NCI-H510A (cell line): ENCODE measurements at places on chromosomes 16 and 17.

GRCh38 chr16:58128711-58129096, 477 bp downstream of the CFAP20 start:
- peak; percentile 32 for DNase-seq

GRCh38 chr16:74565378-74565777, 41.5 kb downstream of the GLG1 start:
- no peak for DNase-seq

DNA sequence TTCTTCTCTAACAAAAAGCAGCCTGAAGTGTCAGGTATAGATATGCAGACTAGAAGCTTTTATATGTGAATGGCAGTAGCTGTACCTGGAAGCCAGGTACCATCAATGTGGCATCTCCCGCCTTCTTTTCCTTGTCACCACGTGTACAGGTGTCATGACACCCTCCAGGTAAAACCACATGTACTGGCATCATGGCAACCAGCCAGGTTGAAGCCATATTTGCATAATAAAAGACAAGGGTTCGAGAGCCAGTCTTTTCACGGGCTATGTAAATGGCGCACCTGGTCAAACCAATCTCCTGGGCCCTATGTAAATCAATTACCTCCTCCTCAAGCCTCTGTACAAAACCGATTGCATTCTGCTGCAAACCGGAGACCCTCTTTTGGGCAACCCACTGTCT, 541.3 kb downstream of the CDH11 start:
- no peak for DNase-seq

DNA sequence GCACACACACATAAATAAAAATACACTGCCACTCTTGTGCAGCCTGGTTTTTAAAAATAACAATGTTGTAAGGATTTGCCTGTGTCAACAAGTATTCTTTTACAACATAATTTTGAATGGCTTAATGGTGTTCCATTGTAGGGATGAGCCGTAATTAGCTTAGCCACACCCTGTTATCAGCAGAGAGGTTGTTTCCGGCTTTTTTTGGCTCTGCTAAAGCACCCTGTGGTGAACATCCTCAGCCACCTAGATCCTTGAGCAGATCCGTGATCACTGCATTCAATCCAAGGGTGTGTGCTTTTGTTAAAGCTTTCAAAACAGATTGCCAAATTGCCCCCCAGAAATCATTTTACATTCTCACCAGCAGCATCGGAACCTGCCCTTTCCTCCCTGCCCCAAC, 7.0 kb downstream of the KATNB1 start:
- no peak for DNase-seq

DNA sequence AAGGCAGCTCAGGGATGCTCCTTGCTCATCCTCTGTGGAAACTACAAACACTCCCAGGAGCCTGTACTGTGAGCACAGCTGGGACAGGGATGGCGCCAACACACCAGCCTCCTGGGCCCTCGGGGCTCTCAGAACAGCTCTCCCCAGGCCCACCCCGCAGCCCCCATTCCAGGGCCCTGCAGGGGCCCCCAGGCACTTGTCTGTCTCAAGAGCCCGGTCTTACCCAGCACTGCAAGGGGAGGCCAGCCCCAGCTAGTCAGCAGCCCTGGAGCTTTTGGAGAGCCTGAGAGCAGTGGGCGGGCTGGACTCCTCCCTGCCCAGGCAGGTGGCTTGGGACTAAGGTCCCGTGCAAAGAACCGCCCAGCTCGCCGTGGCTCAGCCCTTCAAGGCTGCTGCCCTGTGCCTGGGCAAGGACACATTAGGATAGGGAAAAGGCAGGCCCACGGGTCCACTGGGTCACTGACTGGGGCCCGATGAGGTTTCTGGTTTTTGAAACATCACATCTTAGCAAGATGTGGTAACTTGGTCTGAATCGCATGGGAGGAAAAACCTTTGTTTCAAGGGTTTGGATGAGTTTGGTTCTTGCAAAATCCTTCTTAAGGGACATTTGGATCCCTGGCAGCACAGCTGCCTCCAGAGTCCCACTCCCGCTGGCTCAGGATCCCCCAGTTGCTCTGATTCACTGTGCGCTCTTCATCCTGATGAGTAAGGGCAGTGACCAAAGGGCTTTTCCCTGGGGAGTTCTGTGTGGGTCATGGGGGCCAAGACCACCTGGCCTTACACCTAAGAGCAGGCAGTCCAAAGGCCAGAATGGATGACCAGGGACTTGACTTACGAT, 2.8 kb downstream of the DNASE1L2 start:
- no peak for DNase-seq

DNA sequence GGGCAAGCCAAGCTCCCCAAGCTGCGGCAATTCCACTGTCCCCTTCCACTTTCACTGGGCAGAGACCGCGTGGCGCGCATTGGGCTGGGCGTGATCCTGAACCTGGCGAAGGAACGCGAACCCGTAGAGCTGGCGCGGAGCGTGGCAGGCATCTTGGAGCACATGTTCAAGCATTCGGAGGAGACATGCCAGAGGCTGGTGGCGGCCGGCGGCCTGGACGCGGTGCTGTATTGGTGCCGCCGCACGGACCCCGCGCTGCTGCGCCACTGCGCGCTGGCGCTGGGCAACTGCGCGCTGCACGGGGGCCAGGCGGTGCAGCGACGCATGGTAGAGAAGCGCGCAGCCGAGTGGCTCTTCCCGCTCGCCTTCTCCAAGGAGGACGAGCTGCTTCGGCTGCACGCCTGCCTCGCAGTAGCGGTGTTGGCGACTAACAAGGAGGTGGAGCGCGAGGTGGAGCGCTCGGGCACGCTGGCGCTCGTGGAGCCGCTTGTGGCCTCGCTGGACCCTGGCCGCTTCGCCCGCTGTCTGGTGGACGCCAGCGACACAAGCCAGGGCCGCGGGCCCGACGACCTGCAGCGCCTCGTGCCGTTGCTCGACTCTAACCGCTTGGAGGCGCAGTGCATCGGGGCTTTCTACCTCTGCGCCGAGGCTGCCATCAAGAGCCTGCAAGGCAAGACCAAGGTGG, 9.8 kb downstream of the SARM1 start:
- DNase-seq = no peak

DNA sequence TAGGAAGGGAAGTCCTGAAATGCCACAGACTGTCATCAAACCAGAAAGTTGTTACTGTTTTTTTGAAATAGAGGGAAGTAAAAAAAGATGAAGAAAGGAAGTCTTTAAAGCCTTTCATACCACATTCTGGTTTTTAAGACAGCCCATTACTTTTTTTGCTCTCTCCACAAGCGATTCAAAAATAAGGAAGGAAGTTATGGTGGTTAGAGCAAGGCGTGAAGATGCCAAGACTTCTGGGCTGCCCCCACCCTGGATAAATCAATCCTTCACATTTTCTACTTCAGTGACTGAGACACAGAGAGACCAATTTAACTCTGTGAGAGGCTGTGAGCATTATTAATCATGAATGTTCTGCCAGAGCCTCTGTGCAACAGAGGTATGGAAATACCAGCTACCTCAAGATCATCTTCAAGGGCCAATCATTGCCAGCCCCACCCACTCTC, 82.3 kb upstream of the BCAR1 start:
- DNase-seq = no peak

GRCh38 chr16:27169511-27170071, 33.7 kb upstream of the KDM8 start:
- peak; percentile 71 for DNase-seq

DNA sequence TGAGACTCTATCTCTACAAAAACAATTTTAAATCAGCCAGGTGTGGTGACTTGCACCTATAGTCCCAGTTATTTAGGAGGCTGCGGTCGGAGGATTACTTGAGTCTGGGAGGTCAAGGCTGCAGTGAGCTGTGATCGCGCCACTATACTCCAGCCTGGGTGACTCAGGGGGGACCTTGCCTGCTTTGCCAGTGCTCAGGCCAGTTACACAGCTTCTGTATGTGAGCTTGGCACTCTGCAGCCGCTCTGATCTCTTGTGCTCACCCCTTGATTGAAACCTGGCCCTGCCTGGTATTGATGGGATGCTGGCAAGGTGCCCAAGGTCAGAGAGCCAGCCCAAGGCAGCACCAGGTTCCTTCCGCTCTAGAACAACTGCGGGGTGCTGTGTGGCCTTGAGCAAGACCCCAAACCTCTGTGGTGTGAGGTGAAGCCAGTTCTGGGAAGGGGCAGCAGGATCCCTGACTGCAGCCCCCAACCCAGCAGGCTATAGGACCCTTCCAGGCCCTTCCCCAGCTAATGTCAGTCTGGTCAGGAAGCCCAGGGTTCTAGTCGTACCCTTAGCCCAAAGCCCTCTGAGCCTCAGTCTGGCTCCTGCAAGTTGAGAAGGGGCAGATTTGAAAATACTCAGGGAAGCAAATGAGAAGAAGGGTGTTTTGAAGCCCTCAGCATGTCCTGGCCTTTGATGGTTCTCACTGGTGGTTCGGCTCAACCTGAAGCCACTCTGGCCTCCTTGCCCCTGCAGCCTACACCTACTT, 18.9 kb downstream of the MMP15 start:
- no peak for DNase-seq

DNA sequence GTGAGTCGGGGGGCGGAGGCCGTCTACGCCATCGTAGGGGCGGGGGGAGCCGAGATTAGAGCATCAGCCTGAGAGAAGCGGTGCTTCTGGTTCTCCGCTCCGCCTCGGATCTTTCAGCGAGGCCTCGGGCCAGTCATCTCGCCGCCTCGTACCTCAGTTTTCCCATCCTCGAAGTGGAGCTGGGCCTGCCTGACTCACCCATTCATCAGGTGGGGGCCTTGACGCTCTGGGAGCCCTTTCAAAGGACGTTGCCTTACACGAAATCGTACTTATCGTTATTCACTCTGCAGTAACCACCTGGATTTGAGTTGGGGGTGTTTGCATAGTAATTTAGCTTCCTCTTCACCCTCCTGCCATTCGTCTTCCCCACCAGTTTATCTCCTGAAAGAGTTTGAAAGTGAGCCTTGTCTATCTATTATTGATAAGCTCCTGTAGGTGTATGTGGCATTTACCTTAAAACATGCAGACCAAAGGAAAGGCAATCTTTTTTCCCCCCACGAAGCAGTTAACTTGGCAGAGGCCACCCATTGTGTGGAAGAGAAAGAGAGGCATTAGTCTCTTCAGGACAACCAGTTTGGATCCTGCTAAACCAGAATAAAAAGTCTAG, 674 bp downstream of the TAF15 start:
- peak; percentile 8 for DNase-seq

- DNase-seq = no peak
Observed at GRCh38 chr16:48215738-48216137, 28.4 kb upstream of the LONP2 start.

DNA sequence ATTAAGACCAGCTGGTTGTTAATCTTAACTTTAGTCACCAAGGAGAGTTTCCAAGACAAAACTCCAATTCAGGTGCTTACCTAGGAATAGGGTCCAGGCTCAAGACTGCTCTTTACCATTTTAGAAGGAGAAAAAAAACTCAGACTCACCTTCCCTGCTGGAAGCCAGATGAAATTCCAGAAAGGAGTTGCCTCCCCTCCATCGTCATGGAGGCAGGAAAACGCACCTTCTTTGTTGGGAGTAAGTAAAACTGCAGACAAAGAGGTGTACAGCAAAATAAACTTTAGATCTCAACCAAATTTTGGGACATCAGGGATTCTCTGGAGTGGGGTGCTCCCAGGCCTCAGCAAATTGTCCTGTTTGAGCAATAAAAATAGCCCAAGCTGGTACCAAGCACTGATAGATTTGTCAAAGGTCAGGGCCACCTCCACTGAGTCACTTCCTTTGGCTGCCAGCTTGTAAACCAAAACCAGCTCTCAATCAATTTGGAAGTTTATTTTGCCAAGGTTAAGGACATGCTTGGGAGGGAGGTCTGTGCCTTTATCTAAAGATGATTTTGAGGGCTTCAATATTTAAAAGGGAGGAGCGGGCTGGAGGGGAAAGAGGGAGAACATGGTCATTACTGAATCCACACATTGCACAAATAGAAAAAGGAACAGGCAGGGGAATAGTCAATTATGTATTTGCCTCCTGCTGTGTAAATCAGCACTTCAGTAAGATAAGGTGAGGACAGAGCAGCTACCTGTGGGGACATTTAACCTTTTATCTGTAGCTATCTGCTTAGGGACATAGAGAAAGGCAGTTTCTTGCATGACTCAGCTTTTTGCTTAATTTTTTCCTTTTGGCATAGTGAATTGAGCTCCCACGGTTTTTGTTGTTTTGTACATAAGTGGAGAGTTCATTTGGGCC, 1.5 kb upstream of the ALDH3A2 start:
- DNase-seq = no peak

- DNase-seq = peak; percentile 51
Observed at GRCh38 chr16:26263406-26263805, 571.6 kb downstream of the HS3ST4 start.
